ENCODE measurements at places on chromosomes 11 and 22.

DNA sequence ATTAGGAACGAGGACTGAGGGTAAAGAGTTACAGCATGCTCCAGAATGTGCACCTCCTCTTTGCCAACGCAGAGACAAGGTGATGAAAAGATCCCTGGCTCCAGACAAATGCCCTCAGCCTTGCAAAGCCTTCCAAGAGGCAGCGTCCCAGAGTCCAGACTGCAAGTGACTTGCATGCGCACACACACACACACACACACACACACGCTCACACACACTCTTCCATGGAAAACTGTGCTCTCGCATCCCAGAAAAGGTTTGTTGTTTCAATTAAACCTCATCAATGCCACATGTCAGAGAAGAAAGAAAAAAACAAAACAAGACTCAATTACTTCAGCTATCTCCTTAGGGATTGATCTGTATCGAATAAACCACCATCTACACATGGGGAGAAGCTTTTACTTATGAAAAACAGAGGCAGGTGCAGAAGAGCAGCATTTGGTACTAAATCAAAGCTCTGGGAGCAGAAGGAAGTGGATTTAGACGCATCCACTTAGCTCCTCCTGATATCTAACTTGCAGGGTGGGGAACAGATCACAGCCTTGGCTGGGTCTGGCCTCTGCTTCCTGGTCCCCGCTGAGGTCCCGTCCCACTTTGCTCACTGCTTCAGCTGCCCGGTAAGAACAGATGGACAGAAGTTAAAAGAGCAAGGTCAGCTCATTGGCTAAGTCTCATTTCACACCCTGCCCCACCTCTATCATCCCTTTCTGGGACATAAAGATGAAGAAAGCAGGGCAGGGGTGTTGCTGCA lies 249.8 kb upstream of the BLID start:
- no peak for DNase-seq

- no peak for DNase-seq
Measured at GRCh38 chr11:10518123-10518522, 22.9 kb downstream of the RNF141 start.

GRCh38 chr22:36767035-36767775 lies 8.7 kb downstream of the IFT27 start:
- no peak for DNase-seq

GRCh38 chr11:108847298-108847990 lies 182.6 kb downstream of the DDX10 start:
- no peak for DNase-seq

- DNase-seq = no peak
Measured at GRCh38 chr11:43687120-43687791, 6.7 kb downstream of the HSD17B12 start.
